ENCODE measurements at places on chromosomes 11 and 22. TPM values are rescaled to one million over a fixed set of nuclear protein-coding genes. Genes with fewer than 3 reads are reported as not detected.

The KRTAP5-10 gene
- not detected for polyA plus RNA-seq

The SLC6A5 gene
- not detected for polyA plus RNA-seq

DNA sequence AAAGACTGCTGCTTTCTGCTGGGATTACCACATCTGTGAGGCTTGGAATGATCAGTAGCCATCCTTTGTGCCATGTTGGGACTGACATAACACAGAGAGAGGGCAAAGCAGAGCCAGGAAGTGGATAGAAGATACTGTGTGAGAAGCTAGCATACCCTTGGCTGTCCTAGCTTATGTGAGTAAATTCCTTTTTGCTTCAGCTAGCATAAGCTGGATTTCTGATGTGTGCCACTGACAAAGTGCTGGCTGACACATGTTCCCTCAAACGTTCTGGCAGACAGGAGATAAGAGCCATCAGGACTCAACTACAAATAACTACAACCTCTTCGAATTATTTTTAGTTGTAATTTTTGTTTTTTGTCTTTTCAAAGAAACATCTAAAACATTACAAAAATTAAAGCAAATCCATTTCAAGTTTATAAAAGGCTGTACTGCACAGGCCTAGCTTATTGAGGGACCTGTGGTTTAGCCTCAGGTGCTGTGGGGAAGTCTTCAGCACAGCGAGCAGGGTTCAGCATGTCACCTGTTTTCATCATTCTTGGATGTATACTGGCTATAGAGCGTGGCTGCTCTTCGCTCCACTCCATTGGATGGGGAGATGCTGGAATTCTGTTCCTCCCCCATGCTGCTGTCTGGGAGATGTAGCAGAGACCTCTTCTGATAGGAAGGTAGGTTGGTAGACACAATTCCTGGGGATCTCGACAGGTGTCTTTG lies 120.9 kb downstream of the SWAP70 start:
- DNase-seq: no peak

GRCh38 chr22:30720263-30720837 lies 25.7 kb downstream of the OSBP2 start:
- DNase-seq: no peak

The GAL gene
- polyA plus RNA-seq: 1.4 TPM

Measured in muscle of leg (tissue), 16 donors.